Upper lobe of left lung (tissue), 6 donors: ENCODE measurements at places on chromosomes 1 and 21.

GRCh38 chr1:163361123-163361934, 39.6 kb downstream of the NUF2 start:
- DNase-seq = no peak
- no peak overlapping the region for H3K4me3 ChIP-seq
- no peak overlapping the region for H3K27ac ChIP-seq
- no peaks in the 10 kb centered on the region for H3K36me3 ChIP-seq
- no peaks in the 10 kb centered on the region for H3K4me1 ChIP-seq
- no peaks in the 10 kb centered on the region for H3K27me3 ChIP-seq

DNA sequence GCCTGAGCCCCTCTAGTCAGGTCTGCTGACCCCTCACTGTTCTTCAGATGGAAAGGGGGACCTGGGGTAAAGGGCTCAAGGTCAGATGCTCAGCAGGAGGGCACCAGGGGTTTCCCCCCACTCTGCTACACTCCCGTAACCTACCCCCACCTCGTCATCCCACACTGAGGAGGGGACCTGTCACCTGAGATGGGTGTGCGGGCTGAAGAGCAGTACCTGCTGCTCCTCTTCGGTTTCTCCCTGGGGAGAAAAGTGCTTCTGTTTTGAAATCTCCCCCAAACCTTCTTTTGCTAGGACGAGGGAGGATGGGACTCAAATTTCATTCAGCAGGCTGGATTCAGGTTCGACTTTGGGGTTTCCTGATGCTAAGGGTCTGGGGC, 65.2 kb downstream of the SYT2 start:
- DNase-seq = no peak
- no peaks in the 10 kb centered on the region for H3K36me3 ChIP-seq
- no peak overlapping the region for H3K27ac ChIP-seq

GRCh38 chr1:6861075-6861724, 75.9 kb downstream of the CAMTA1 start:
- H3K27me3 ChIP-seq = no peaks in the 10 kb centered on the region
- no peaks in the 10 kb centered on the region for H3K36me3 ChIP-seq
- no peak overlapping the region for H3K4me3 ChIP-seq
- H3K27ac ChIP-seq = no peak overlapping the region
- peaks cover 5% of the 10 kb centered on the region for H3K4me1 ChIP-seq

- no peaks in the 10 kb centered on the region for H3K36me3 ChIP-seq
- no peak overlapping the region for H3K27ac ChIP-seq
- no peak overlapping the region for H3K4me3 ChIP-seq
- H3K4me1 ChIP-seq = no peaks in the 10 kb centered on the region
- no peak for DNase-seq
- no peaks in the 10 kb centered on the region for H3K27me3 ChIP-seq
Observed at GRCh38 chr1:47460456-47460855, 22.6 kb downstream of the FOXD2 start.

DNA sequence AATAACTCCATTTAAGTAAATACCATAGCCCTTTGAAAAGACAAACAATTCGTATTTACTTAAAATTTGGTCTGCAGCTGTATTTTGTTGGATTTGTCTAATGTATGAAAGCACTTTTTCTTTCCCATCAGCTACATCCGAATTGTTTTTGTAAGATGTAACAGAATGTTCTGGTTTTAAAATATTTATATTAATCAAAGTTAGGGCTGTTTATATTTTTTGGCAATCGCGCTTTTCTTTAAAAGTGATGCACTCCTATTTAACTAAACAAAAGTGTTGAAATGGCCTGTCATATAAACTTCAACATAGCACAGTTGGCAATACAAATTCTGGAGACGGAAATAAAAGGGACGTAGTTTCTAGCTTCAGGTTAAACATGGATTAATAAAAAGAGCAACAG, 216.3 kb upstream of the ADGRL2 start:
- no peaks in the 10 kb centered on the region for H3K36me3 ChIP-seq
- H3K27me3 ChIP-seq = no peaks in the 10 kb centered on the region
- no peaks in the 10 kb centered on the region for H3K4me1 ChIP-seq
- H3K4me3 ChIP-seq = no peak overlapping the region
